Subcutaneous adipose tissue (tissue), 4 donors: ENCODE measurements at places on chromosomes 11 and 22. TPM values are rescaled to one million over a fixed set of nuclear protein-coding genes. Genes with fewer than 3 reads are reported as not detected.

Gene KRTAP5-8
- not detected for total RNA-seq

Gene SLC5A12
- not detected for total RNA-seq

Gene CRACR2B
- 13.9 TPM for total RNA-seq

Gene MUC5B
- total RNA-seq = not detected

Gene ARFIP2
- total RNA-seq = 34.2 TPM

Gene LGR4
- total RNA-seq = 55.8 TPM
